ENCODE measurements at places on chromosomes 6 and 20.

GRCh38 chr6:106977246-106977645 lies 2.7 kb upstream of the CD24 start:
- no peak for DNase-seq

DNA sequence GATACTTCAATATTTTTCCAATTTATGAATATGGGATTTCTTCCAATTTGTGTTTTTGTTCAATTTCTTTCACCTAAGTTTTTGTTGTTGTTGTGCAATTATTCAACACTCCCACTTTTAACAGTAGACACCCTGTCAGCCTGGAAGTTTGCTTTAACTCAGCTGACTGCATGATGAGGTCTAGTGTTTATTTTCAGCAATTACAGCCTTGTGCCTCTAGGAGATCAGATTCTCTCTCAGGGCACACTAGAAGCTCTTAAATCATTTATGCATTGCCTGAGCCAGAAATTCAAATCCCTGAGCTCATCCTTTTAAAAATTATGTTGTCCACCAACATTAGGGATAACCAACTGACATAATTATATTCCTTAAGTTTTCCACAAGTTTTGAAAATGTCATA lies 85.7 kb downstream of the MRAP2 start:
- no peak for DNase-seq

- DNase-seq = no peak
Observed at GRCh38 chr20:41230136-41230535, 87.4 kb downstream of the ZHX3 start.

- no peak for DNase-seq
Observed at GRCh38 chr20:8394308-8394945, 262.4 kb downstream of the PLCB1 start.

DNA sequence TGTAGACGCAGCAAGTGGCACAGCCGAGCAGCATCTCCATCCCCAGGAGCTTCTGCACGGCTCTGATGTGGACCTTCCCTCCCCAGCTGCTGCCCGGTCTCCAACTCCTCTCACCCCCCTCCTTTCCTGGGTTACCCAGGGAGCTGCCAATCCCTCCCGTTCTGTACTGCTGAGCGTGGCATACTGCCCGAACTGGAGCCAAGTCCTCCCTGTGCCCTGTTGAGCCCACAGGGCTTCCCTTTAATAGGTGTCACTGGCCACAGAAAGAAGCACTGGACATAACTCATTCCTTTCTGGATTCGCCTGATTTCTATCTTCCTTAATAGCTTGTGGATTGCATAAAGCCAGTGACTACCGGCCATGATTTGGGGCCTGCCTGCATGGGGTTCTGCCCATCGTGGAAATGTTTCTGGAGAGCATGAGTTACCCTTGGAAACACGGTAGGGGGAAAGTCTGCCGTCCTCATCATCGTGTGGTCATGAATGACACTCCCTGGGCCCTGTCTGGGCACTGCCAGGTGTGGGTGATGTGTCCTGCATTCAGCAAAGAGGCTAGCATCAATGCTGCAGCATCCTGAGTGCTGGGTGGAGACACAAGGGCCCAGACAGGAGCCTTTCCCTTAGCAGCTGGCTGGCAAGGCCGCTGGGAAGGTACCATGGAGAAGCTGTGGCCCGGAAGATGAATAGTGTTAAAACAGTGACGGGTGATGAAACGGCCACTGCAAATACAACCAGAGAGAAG lies 189.7 kb downstream of the SYNDIG1 start:
- no peak for DNase-seq

DNA sequence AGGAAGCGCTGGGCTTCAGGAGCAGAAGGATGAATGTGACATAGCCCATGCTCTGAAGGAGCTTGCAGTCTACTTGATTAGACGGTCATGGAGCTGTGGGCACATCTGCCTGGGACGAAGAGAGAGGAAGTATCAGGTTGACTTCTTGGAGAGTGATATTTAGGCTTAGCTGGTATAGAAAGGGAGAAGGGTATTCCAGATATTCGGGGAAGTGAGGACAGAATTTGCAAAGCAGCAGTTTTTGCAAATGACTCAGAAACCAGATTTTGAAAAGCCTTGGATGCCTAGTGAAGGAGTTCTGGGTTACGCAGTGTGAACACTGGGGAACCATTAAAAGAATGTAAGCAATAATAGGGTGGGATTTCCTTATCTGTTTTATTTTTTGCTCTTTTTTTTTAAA lies 60.7 kb downstream of the EYA4 start:
- no peak for DNase-seq

DNA sequence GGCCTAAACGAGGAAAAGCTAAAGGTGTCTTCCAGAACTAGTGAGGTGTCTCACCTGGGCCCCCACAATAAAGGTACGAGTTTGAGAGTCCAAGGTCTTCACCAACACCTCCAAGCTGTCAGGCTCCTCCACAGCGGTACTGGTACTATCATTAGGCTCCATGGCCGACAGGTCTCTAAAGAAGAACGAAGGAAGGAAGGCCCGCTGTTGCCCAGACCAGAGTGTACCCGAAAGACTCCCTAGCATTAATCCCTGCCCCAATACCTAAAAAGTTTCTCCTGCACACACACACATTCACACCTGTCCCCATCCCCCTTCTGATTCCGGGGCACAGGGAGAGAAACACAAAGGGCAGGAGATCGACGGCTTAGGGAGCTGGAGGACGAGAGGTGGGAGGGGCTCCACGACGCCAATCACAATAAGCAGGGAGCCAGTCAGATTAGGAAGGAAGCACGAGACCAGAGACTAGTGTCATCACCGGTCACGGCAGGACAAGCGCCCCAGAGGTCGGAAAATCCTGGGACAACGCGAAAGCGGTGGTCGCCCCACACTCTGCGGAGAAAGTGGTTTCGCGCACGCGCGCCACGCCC lies 764 bp downstream of the BAG6 start:
- no peak for DNase-seq

DNA sequence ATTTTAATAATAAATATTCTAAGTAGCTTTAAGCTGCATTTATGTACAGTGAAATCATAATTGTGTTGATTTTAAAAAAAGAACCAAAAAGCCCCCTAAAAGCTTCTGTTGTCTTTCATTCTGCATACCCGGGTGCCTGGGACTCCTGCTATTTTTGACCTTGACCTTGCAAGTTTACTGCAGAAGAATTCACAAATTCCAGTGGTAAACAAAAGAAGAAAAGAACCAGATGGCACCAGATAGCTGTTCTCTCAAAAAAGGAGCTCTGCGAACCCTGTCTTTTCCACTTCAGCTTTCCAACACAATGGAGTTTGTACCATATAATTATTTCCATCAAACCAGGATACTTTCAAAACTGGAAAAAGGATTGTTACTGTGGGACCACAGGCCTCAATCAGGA lies 363.3 kb downstream of the SMOC2 start:
- no peak for DNase-seq

GRCh38 chr20:62659488-62660239 lies 17.4 kb downstream of the SLCO4A1 start:
- DNase-seq = no peak

GRCh38 chr6:40037271-40037670 lies 103.0 kb upstream of the MOCS1 start:
- no peak for DNase-seq

DNA sequence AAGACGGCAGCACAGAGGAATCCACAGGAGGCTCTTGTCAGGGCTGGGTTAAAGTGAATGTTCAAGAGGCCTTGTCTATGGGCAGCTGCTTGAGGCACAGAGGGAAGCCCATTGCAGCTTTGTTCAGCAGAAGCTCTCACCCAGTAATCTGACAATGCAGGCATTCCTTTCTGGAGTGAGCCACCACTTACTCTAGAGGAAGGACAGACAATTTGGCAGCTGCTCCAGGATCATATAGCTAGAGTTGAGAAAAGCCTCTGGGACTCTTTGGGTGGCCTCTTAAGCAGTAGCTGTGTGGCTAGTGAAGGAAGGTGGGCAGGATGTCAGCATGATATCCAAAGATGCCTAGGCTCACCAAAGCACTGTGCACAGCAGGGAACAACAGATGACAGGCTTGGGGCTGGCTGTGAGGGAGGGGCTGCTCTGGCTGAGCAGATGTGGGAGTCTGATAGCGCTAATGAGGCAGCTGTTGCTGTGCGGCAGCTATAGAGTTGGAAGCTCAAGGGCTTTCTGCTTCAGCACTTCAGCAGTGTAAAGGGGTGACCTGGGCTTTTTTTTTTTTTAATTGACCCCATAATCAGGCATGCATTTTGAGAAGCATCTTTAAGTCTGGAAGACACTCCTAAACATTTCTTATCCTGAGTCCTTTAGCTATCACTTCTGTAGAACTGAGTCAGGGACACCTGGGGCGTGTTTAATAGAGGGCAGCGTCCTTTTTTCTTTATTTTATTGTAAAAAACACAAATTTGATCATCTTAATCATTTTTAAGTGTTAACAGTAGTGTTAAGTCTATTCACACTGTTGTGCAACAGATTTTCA lies 27.2 kb downstream of the CMTR1 start:
- no peak for DNase-seq

DNA sequence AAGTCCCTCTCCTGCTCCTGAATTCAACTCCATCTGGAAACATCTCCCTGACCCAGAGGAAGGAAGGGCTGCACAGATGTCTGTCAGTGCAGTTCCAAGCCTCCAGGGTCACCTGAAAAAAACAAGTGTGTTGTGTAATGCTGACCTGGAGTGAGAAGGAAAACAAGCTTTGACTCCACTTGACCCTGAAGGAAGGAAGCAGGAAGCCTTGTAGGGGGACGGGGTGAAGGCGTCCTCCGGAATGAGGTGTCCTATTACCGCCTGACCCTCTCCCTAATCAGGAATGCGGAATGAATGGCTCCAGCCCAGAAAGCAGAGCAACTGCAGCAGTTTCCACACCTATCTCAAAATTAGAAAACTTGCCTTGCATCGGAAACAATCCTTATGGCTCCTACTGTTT lies 13.9 kb upstream of the ADGRF5 start:
- no peak for DNase-seq

- DNase-seq = no peak
Observed at GRCh38 chr20:20248620-20249200, 119.2 kb upstream of the INSM1 start.

- no peak for DNase-seq
Observed at GRCh38 chr20:64116541-64117431, 9.4 kb upstream of the NPBWR2 start.

DNA sequence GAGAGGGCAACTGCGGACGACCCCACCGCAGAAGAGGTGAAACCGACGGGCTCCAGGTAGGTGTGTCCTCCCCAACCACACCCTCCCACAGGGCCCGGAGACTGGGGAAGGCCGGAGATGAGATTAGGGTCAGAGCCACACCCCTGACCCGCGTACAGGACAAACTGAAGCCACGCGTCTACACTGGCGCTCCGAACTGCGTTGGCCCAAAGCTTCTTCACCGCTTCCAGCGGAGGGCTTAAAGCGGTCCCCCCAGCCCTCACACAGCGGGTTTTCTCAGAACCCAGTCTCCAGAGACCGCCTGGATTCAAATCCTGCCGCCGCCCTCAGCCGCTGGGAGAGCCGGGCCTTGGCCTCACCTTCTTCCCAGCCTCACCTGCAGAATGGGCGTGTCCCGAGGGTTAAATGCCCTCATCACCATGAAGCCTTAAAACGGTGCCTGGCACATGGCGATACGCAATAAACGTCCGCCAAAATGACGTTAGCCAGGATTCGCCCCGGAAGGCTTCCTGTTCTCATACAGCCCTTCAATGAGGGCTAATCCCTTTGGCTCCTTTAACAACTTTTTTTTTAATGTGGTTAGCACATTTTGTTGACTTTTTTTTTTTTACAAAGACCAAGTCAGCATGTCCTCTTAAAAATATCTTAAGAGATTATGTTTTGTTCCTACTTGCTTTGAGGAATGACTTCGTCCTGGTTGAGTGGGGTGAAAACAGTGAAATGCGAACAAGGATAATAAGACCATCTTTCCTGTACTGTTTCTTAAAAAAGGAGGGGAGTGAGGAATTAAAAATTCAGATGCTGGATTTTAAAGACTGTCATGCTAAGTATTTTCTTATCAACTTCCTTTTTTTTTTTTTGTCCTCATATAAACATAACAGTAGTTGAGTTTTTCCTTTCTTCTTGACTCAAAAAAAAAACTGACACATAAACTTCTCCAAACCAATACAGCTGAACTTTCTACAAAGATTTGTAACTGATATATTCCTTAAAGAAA lies 15.1 kb upstream of the ZNF217 start:
- DNase-seq = no peak

DNA sequence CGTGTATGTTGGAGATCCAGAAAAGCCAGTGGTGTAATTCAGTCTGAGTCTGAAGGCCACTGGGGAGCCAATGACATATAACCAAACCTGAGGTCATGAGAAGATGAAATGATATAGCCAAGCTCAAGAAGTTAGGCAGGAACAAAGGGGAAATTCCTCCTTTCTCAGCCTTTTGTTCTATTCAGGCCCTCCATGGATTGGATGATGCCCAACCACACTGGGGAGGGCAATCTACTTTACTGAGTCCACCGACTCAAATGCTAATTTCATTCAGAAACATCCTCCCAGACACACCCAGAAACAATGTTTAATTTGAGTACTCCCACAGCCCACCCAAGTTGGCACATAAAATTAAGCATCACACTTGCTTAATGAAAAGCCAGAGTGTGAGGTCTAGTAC lies 183.6 kb downstream of the GJA1 start:
- no peak for DNase-seq

DNA sequence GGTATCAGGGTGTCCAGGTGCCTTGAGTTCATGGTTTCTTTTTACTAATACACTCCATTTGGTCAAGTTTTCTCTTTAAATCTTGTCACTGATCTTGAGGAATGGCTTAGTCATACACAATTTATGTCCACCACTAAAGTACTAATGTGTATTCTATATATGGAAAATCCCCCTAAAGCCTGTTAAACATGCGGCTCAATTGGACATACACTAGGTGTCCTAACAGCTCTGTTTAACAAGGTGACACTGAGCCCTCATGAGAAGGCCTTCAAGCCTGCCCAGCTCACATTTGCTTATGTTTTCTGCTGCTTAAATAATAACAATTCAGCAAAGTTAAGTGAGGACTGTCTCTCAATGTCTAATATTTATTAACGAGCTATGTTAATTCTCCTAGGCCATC lies 31.5 kb downstream of the PDE7B start:
- no peak for DNase-seq

- no peak for DNase-seq
Observed at GRCh38 chr6:116016846-116017545, 43.7 kb downstream of the FRK start.

- no peak for DNase-seq
Observed at GRCh38 chr20:20369250-20370093, 1.6 kb downstream of the INSM1 start.

- DNase-seq = no peak
Observed at GRCh38 chr6:33732817-33733708, 13.6 kb downstream of the IP6K3 start.

GRCh38 chr6:137637121-137637520 lies 142.9 kb upstream of the OLIG3 start:
- DNase-seq = no peak

DNA sequence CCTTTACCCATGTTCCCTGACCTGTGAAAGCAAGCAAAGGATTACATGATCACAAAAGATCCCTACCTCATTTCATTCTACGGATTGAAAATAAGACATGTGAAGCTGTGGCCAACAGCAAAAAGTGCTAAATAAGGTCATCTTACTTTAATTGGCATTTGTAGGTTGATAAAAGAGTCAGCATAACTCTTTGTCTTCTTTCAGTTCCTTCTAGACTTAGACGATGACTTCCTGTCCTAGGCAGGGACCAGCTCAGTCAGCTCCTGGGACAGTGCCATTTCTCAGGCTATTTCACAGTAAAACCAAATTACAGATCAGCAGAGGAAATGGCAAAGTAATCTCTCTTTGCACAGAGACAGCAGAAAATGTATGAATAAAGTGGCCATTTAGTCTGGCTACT lies 480.7 kb downstream of the RFPL4B start:
- no peak for DNase-seq

- no peak for DNase-seq
Observed at GRCh38 chr6:27251606-27252251, 4.2 kb downstream of the PRSS16 start.

- no peak for DNase-seq
Observed at GRCh38 chr6:3489027-3489757, 32.3 kb upstream of the SLC22A23 start.
